ENCODE measurements at places on chromosomes 2 and 18. TPM values are rescaled to one million over a fixed set of nuclear protein-coding genes. Genes with fewer than 3 reads are reported as not detected.

DNA sequence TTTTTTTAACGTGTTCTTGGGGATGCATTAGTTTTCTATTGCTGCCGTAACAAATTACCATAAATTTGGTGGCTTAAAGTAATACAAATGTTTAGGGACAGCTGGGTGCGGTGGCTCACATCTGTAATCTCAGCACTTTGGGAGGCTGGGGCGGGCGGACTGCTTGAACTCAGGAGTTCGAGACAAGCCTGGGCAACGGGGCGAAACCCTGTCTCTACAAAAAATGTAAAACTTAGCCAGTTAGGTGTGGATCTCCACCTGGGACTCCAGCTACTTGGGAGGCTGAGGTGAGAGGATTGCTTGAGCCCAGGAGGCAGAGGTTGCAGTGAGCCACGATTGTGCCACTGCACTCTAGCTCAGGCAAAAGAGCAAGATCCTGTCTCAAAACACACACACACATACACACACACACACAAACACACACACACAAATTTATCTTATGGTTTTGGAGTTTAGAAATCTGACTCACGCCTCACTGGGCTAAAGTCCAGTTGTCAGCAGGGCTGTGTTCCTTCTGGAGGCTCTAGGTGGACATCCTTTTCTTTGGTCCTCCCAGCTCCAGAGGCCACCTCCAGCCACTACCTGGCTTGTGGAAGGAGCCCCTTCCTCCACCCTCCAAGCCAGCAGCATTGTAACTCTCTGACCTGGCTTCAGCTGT lies 76.1 kb downstream of the SEPTIN10 start:
- no peak for DNase-seq

GALNT13 gene
- 0.63 TPM for polyA plus RNA-seq

- no peak for DNase-seq
Observed at GRCh38 chr2:172214252-172214651, 111.6 kb upstream of the DLX2 start.

DNA sequence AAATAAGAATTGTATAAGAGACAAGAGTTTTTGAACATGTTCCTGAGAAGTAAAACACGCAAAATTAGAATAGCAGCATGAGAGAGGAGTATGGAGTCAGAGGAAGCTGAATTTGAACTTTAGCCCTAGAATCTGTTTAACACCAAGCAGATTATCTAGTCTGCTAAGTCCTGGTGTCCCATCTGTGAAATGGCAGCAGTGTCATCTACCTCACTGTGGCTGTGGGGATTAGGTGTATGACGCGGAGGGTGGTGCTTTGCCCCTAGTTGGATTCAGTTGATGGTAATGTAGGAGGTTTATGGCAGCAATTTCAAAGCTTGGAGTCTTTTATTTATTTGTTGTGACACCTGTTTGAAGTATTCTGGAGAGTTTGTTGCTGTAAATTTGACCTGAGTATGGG lies 79.2 kb downstream of the ZNF532 start:
- no peak for DNase-seq

TRPM8 gene
- polyA plus RNA-seq: 0.13 TPM

COL6A3 gene
- 331 TPM for polyA plus RNA-seq

UCN gene
- 2.0 TPM for polyA plus RNA-seq

MYO3B gene
- polyA plus RNA-seq: 0.07 TPM

SLC35G4 gene
- polyA plus RNA-seq: not detected

DNA sequence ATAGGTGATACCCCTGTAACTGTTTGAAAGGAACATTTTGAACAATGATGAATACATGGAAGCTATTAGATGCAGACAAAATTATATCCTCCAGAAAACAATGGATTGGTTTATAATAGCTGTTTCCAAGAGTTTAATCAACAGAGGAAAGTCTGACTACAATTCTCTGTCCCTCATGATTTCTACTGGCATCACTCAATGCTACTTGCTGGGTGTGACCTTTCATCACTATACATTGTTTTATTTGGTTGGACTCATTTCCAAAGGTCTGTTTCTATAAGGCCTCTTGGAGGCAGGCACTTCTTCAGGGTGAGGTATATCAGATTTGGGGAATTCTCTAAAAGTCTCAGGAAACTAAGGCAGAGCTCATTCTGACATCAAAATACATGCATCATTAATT lies 636.1 kb upstream of the SLC8A1 start:
- peak; percentile 22 for DNase-seq

- no peak for DNase-seq
Observed at GRCh38 chr2:11314487-11314886, 29.9 kb downstream of the ROCK2 start.

Measured in muscle of back (tissue), 13 donors.